ENCODE measurements at places on chromosomes 12 and 14.

DNA sequence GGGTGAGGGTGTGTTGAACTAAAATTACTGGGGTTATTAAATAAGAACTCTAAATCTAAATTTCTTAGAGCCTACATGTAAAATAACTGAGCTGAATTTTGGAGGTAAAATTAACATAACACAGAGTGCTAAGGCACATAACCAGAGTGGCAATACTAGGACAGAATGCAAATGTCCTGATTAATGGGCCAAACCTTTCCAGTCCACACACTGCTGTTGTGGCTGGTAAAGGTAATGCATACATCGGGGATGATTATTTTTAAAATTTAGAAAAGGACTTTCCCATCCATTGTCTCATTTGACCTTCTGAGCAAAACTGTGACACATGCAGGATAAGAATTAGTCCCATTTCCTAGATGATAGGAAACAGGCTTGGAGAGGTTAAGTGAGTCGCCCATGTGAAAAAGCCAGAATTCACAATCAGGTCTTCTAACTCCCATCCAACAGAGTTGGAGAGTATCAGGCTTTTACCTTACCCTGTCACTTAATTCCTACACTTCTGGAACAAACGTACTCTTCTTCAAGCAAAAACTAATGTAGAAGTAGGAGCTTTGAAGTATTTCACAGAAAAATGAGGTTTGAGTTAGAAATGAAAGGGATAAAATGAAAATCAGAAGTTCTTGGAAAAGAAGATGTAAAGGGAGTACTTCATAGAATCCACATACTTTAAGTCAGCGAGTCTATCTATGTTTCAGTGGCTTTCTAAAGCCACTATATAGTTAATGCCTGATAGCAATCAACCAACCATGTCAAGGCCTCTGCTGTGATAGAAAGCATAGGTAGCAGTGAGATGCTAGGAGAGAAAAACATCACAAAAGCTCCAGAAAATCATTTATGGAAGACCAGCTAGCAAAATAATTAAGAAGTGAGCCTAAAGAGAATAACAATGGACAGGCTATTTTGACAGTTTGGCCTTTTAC is 334.9 kb upstream of the DIO2 start:
- DNase-seq = no peak

DNA sequence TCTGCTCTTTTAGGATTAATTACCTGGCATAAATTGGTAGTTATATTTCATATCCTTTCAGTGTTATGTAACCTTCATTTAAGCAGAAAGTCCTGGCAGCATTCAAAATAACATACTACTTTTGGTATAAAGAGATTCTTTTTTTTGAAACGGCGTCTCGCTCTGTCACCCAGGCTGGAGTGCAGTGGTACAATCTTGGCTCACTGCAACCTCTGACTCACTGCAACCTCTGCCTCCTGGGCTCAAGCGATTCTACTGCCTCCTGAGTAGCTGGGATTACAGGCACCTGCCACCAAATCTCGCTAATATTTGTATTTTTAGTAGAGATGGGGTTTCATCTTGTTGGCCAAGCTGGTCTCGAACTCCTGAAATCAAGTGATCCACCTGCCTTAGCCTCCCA is 9.2 kb downstream of the KTN1 start:
- no peak for DNase-seq

- peak; percentile 84 for DNase-seq
These were observed 556 bp downstream of the TIMM9 start for GRCh38 chr14:58426670-58427280.

DNA sequence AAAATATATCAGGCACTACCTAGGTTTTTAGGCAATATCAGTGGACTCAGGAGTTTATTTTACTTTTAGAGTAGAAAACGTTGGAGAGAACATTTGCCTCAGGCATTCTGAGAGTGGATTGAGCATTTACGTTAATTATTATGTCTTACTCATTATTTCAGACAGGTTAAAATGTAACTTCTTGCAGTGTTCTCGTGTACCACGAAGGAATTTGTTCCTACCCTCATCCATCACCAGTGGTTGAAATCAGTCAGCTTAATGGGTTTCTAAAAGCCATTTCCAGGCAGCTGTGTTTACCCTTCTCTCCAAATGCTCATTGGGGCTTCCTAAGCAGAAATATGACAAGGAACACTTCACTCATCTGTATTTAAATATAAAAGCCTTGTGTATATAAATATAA is 9.1 kb upstream of the LDHB start:
- DNase-seq = peak; percentile 58

DNA sequence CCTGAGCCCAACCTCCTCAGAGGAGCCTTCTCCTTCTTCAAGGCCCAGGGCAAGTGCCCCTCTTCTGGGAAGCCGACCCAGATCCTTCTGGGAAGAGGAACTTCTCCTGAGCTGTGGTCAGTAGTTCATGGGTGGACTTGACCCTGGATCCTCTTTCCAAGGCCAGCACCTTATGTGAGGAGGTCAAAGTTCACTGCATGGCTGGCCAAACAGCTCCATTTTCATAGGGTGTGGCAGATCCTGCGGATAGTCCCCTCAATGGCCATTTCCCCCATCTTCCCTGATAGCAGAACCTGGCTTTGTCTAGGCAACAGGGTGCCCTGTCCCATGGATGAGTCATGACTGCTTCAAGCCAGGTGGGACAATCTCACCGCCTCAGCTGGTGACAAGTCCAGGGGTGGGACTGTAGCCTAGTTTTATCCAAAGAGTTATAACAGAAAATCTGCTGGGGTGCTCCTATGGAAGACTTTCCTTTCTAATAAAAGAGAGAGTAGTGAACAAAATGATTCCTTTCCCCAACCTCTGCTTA is 10.4 kb downstream of the ASB2 start:
- DNase-seq = no peak

GRCh38 chr12:749751-750270 is 2.6 kb upstream of the WNK1 start:
- DNase-seq = peak; percentile 36

- DNase-seq = no peak
These were observed 5.1 kb upstream of the GPR33 start for GRCh38 chr14:31492759-31493498.

GRCh38 chr12:20495997-20496396 is 127.7 kb downstream of the PDE3A start:
- DNase-seq = no peak

- no peak for DNase-seq
These were observed 18.2 kb upstream of the PPFIBP1 start for GRCh38 chr12:27505761-27506160.

DNA sequence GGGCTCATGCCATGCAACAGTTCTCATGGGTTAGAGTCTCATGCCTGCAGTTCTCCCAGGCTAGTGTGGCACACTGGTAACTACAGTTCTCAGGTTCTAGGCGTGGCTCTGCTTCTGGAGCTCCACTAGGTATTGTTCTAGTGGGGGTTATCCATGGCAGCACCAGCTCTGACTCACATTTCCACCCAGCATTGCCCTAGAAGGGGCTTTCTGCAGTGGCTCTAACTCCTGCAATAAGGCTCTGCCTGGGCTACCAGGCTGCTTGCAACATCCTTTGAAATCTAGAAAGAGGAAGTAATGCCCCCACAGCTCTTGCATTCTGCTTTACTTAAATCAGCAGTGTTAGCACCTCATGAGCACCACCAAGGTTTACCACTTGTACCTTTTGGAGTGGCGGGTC is 220.3 kb upstream of the ARID2 start:
- no peak for DNase-seq

DNA sequence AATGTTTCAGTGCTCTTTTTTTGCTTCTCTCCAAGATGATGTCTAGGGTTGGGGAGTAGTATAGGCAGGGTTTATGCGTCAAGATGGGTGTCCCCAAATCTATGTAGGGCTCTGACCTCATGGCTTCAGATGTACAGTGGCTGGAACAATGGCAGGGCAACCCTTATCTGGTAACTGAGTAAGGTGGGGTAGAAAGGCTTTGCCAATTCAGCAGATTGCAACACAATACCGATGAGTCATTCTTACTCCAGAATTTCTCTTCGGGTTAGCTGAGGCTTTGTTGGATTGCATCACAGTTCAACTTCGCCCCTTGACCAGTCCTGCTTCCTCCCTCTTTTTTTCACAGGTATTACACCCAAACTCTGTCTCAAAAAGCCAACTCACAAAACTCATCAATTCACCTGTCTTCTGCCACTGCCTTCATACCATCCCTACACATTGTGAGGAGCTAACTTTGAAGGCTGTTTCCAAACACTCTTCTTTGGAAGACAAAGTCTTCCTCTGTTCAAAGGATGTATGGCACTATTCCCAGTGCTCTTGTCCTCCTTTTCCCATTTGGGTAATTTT is 190.2 kb upstream of the CNOT2 start:
- no peak for DNase-seq

GRCh38 chr14:104797115-104798044 is 1.8 kb upstream of the AKT1 start:
- no peak for DNase-seq

DNA sequence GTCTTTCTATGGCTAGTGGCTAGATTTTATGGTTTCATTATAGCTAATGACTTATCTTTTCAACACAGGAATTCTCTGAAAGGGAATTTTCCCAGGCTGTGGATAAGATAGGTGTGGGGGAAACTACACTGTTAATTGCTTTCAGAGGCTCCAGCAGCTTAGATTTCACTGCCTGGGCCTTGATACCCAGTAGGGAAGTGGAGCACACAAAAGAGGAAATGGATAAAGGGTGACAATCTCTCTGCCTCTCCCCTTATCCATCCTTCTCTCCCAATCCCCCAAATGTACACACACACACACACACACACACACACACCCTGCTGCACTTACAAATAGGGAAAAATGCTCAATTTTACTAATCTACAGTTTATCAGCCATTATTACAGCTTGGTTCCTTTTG is 19.1 kb downstream of the SIX4 start:
- DNase-seq = no peak

GRCh38 chr12:109844091-109844490 is 10.9 kb upstream of the TRPV4 start:
- no peak for DNase-seq

DNA sequence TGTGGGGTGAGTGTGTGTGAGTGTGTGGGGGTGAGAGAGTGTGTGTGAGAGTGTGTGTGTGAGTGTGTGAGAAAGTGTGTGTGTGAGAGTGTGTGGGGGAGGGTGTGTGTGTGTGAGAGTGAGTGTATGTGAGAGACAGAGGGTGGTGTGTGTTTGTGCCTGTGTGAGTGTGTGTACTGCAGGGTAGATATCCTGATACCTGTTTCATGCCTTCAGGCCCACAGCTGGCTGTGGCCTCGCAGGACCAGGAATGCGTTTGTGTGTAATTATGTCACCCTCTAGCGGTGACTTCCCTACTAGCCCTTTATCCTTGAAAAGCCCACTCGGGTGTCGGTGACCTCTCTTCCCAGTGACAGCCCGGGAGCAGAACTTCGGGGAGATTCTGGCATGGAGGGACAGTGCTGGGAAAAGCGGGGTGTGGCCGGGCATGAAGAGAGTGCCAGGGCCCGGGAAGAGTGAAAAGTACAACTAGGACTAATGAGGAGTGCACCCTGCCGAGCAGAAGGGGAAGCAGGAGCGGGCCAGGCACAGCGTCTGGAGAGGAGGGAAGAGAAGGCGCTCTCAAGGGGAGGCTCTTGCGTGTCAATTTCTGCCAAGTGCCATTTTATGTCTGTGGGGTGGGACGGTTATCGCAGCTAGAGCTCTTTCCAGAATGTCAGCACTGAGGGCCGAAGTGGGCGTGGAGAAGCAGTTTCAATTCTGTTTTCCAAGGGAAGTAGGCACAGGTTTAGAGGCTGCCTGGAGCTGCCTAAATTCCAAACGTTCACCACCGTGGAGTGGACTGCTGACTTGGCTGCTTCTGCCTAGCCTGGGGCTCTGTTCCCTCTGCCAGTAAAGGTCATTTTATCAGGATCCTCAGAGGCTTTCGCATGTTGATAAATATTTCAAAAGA is 11.0 kb upstream of the FBXL14 start:
- no peak for DNase-seq

DNA sequence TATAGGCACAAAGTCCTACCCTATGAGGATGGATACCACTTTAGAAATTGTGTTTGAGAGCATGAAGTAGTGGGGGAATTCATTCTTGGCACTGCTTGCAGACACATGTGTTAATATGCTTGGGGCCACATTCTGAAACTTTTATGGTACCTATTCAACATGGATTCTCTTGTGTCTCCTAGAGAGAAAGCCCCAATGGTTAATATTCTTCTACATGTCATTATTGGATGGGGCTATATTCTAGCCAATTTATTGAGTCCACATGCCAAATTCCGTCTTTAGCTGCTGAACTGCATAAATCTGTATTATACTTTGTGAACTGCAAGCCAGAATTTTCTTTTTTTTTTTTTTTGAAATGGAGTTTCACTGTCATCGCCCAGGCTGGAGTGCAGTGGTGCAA is 140.0 kb downstream of the KICS2 start:
- no peak for DNase-seq

DNA sequence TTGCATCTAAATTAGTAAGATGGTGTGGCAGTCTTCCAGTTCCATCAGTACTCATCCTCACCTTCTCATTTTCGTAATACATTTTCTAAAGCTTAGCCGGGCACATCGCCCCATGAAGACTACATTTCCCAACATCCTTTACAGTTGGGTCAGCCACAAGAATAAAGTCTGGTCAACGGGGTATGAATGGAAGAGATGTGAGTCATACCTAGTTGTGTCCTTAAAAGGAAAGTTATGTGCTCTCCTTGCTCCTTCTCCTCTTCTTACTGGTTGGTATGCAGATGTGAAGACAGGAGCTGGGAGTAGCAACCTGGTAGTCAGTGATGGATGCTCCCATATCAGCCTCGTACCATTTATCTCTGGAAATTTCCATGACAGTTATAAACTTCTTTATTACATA is 35.9 kb upstream of the EGLN3 start:
- DNase-seq = no peak

DNA sequence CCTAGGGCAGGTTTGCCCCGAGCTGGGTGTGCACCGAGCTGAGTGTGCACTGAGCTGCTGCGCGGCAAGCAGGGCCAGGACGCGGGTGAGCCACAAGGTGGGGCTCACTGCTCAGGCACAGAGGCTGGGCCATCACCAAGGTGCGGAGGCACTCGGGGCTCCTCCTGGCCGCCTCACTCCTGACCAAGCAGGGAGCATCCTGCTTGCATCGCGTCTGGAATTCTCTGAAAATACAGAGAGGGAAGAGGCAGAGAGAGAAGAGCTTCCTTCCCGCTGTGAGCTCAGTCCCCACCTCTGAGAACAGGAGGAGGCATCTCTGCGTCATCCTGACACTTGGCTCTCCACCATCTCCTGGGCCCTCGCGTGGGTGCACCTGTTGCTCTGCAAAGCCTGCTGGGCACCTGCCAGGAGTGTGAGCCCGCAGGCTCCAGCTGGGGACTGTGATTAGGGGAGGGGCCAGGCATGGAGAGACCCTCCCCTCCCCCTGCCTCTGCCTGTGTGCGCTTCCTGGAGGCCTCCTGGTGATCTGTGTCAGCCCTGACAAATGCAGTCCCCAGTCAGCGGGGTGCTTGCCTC is 116.3 kb downstream of the GLT1D1 start:
- peak; percentile 94 for DNase-seq

GRCh38 chr12:100229876-100230275 is 29.3 kb downstream of the ACTR6 start:
- no peak for DNase-seq

All from NCI-H1417 treated with DMSO at 0.1 percent for 48 hours (cell line).